ENCODE measurements at places on chromosomes 2 and 18.

GRCh38 chr2:34093790-34094189, 494.7 kb upstream of the FAM98A start:
- no peak for DNase-seq

GRCh38 chr2:241957276-241957675, 87.7 kb downstream of the RTP5 start:
- no peak for DNase-seq

GRCh38 chr2:12534646-12535263, 182.0 kb upstream of the TRIB2 start:
- DNase-seq, result no peak

DNA sequence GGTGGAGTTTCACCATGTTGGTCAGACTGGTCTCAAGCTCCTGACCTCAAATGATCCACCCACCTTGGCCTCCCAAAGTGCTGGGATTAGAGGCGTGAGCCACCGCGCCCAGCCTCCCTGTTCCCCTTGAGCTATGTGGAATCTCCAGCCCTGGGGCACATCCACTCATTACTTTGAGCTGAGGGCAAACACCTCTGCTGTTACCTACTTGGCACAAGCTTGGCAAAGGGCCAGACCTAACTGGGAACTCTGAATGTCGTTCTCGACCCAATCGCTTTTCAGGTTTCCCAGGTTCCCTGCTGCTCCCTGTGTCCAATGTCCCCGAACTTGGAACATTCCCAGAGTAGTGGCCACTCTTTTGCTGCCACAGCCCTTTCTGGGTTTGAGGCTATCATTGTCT, 40.6 kb downstream of the CHST10 start:
- DNase-seq, result no peak

DNA sequence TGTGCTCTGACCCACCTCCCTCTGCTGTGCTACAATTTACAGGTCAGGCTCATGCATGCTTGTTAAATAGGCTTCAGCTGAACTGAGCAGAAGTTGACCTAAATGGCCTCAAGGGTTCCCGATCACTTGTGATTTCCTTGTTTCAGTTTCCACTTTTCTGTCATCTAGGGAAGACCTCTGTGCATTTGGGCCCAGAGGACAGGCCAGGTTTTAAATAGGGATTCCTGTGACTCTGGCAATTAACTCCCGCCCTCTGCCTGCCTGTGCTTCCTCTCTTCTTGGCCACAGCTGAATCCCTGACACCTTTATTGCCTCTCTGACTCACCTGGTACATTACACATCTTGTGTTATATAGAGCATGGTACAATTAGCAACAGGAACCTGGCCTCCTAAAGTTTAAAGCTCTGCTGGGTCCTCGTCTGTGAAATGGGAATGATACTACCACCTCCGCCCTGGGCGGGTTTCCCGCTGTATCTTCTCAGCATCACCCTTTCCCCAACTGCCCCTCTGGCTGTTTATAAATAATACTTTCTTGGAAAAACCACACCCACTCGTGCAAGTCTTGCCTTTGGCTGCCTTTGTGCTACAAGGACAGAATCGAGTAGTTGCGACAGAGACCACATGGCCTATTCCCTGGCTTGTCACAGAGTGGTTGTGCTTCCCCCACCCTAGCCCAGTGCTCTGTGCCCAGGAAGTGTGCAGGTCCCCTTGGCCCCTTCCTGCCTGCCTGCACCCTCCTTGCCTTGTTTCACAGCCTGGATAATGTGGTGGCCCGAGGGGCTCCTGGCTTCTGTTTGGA, 7.9 kb downstream of the CABLES1 start:
- DNase-seq, result no peak

GRCh38 chr2:96113367-96113677, 3.0 kb downstream of the ADRA2B start:
- DNase-seq, result no peak

DNA sequence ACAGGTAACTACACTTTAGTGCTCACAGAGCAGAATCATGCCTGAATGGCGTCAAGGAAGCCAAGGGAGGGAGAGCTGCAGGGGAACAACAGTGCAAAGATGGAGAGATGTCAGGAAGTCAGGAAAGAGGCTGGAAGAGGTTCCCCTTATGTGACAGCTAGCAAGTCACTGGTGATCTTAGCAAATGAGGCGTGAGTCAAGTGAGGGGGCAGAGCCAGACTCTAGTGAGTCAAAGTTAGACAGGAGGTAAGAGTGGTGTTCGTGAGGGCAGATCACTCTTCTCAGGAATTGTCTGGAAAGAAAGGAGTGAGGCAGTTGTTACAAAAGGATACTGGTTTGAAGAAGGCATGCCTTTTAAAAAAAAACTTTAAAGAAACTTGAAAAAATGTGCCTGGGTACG, 87.1 kb downstream of the MEP1B start:
- no peak for DNase-seq

- DNase-seq, result no peak
These were observed 823 bp upstream of the RNU2-63P start for GRCh38 chr2:88016960-88017779.

DNA sequence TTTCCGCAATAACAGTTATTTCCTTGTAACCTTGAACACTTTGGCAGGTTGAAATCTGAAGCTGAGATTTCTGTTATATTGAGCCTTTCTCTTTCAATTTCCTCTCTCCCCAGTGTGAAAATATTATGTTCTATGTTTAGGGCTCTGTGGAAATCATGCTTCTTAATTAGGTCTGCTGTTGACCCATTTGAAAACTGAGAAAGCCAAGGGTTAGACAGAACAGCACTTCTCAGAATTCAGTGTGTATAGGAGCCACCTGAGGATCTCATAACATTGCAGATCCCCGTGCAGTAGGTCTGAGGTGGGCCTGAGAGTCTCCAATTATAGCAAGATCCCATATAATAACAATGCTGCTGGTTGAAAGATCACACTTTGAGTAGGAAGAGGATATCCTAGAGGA, 230.2 kb upstream of the NT5C1B start:
- DNase-seq, result no peak

DNA sequence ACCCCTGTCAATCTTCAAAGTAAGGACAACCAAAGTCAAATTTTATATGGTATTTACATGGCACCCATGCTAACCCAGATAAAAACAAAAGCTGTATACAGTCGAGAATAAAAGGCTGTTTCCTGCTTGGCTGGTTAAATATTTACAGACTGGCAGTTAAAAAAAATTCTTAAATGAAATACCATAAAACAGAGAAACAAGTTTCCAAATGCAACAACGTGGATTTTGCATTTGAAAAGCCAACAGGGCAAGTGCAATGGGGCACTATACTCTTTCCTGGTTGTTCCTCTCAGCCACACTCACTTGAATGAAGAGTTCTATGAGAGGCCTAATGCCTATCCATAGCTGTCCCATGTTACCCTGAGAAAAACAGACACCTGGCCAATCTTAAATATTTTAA, 6.1 kb upstream of the NR4A2 start:
- DNase-seq, result no peak

DNA sequence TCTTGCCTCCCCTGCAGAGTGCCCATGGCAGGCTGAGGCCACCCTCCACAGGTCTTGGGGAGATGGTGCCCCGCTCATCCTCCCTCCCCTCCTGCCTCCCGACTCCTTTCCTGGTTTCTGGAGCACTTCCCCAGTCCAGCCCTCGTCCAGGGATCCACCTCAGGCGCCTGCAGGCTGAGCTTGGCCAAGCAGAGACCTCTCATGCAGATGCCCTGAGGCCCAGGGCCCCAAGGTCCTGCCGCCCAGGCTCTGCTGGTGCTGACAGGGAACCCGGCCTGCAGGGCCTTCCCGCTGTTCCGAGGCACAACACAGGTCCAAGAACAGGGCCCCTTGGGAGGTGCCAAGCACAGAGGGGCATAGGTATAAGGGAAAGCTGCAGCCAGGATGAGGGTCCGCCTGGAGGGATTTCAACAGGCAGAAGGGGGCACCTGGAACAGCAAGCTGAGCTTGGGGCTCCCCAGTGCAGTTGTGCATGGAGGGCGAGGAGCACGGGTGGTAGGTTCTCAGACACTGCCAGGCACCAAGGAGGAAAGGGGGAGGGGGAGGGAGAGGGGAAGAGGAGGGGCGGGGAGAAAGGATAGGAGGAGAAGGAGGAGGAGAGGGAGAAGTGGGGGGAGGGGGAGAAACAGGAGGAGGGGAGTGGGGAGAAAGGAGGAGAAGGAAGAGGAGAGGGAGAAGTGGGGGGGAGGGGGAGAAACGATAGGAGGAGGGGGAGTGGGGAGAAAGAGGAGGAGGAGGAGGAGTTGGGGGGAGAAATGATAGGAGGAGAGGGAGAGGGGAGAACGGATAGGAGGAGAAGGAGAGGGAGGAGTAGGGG, 1.2 kb upstream of the ANO7 start:
- no peak for DNase-seq

GRCh38 chr2:237519506-237520245, 32.6 kb downstream of the MLPH start:
- DNase-seq, result no peak

- DNase-seq, result no peak
These were observed 70.6 kb downstream of the VWA3B start for GRCh38 chr2:98157557-98157956.

GRCh38 chr2:189409647-189410046, 31.6 kb upstream of the WDR75 start:
- no peak for DNase-seq

- no peak for DNase-seq
These were observed 674.0 kb downstream of the CNTNAP5 start for GRCh38 chr2:124698979-124699565.

DNA sequence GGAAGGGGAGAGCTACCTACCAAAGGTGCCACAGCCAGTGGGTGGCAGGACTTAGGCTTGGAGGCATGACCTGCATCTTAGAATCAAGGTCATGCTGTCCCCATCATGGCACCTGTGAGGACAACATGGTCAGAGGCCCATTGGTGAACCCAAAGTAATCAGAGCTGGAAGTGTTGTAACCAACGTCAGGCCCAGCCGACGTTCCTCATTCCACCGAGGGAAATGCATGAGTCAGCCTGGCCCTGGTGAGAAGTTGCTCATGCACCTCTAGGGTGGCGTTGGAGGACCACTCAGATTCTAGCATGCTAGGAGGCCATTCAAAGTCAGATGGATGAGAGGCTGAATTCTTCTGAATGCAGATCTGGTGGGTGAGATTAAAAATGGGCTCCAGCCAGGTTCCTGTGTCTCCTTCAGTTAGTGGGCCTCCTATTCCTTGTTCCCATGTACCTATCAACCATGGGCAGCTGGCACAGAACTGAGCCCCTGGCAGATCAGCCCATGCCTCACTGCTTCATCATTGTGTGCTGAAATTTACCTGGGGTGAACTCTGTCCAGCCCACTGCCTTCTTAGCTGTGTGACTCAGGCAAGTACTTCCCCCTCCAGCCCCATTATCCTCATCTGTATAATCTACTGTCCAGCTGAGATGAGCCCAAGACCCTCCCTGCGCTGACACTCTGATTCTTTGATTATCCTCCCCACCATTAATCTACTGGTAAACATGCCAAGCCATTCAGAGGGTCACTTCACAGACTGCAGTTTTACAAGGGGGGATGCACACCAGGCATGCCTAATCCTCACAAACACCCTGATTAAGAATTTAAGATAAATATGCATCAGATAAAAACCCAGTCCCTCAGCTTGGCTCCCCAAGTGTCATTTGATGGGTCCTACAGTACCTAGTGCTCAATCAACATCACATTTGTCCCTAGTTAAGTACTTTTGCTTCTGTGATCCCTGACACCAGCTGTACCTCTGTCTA, 14.0 kb downstream of the SLC14A2 start:
- no peak for DNase-seq

DNA sequence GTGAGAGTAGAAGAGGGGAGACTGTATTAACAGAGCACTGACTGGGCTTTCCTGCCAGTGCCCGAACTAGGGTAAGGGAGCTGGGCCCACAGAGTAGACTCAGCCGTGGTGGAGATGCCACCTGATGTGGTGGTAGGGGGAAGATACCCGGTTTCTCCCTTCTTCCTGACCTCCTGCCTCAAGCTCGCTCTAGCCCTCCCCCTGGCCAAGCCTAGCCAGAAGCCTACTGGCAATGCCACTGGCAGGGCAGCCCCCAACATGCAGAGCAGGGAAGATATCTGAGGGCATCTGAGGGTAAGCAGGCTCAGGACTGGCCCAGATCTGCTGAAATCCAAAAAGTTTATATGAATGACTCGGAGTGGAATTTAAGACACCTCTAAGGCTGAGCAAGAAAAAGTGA, 162.6 kb upstream of the SMAD2 start:
- no peak for DNase-seq

GRCh38 chr18:10029711-10030110, 115.9 kb downstream of the VAPA start:
- no peak for DNase-seq

GRCh38 chr2:237210763-237211162, 125.1 kb downstream of the COPS8 start:
- no peak for DNase-seq

DNA sequence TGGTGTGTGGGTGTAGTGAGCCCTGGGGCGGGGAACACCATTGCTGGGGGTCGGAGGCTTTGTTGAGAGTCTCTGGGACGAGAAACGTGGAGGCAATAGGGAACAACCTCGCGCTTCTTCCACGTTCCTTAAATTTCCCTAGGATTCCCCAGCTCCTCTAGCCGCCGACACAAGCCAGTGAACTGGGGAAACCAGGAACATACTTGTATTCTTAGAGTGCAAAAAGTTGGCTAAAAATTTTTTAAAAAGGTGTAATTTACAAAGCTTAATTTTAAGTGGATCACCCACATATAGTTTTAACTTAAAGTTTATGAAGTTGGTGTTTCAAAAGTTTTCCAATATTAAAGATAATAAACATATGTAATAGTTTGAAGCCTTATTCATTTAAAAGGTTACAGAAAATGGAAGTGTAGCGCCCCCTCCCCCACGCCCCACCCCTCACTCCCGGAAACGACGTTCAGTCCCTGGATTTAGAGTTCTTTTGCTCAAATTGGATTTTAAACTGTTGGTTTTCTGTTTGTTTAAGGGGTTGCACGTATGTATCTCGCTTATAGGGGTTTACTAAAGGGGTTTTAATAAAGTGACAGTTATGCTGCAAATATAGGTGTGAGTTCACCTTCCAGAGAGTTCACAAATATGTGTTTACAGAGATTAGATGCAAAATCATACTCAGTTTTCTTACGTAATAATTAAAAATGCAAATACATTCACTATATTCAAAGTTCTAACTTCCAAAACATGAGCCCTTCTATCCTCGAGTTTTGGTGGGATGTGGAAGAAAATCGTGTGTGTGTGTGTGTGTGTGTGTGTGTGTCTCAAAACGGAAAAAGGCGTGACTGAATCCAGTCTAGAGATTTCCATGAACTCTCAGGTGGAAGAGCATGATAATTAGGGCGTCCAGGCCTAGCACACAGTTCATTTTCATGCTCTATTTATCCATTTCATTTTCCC, 872 bp downstream of the DSG2 start:
- DNase-seq, result no peak

- DNase-seq, result no peak
These were observed 1347.2 kb upstream of the DDX18 start for GRCh38 chr2:116467243-116467642.

DNA sequence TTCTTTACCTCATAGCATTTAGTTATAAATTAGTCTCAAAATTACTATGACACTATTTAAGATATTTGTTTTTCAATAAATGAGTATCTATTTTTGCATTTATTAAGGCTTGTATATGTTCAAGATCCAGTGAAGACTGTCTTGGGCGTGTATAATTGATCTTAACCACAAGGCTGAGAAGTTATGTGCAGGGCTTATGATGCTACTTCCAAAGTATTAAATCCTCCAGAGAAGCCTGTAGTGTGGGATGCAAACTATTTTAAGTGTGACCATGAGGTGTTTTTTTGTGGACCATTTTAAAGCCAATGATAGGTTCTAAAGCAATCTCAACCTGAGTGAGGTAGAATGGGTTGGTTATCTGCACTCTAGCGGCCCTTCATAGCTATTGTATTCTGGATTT, 219.9 kb downstream of the ZNF407 start:
- DNase-seq, result no peak

- no peak for DNase-seq
These were observed 58.3 kb upstream of the BCL2L11 start for GRCh38 chr2:111062417-111062816.

GRCh38 chr2:186868344-186868743, 19.4 kb upstream of the ZSWIM2 start:
- DNase-seq, result no peak

Data from cerebellar nuclear complex (tissue), 1 donor.